ENCODE measurements at places on chromosomes 2 and 18.

DNA sequence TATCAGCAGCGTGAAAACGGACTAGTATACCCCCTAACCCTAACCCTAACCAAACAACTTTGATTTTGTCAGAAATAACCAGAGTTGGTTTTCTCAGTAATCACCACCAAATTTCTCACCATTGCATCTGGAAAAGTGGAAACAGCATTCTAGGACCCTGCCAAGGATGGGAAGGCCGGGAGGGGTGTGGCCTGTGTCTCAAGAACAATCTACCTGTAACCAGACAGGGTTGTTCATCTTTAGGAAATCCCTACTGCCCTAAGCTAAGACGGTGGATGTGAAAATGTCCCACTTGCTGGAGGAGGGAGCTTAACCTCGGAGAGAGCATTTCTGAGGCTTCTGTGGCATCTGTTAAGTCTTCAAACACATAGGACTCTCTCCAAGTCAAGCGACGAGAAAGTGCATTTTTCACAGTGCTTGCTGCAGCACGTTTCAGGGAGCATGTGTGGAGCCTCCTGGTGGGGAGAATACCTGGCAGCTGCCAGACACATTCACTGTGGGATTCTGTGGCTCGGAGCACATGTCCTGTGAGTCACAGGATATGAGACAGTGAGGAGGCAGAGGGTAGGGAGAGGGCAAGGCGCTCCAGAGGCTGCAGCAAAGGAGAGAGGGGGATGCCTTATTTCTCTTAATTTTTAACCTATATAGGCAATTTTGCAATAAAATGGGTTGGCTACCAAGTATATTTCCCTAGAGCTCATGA, 207.5 kb downstream of the SPP2 start:
- ATAC-seq, result peak; percentile 99

- ATAC-seq, result no peak
Observed at GRCh38 chr2:652881-653480, 24.2 kb downstream of the TMEM18 start.

DNA sequence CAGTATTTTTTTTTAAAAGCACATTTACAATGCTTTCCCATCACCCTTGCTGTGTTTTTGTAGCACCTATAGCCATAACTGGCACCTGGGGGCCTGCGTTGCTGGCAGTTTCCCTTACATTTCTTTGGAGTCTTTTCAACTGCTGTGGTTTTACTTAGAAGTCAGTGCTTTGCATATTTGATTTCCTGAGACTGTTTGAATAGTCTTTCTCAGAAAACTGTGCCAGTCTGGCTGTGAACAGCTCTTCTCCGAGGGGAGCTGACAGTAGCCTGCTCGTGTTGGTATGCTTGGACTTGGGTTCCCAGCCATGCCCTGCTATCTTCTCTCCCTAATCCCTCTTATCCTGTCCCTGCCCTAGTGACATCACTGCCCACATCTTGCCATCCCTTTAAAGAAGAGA, 81.5 kb downstream of the DPP4 start:
- ATAC-seq, result no peak

- no peak for ATAC-seq
Observed at GRCh38 chr2:7691961-7692656, 774.9 kb downstream of the RNF144A start.

DNA sequence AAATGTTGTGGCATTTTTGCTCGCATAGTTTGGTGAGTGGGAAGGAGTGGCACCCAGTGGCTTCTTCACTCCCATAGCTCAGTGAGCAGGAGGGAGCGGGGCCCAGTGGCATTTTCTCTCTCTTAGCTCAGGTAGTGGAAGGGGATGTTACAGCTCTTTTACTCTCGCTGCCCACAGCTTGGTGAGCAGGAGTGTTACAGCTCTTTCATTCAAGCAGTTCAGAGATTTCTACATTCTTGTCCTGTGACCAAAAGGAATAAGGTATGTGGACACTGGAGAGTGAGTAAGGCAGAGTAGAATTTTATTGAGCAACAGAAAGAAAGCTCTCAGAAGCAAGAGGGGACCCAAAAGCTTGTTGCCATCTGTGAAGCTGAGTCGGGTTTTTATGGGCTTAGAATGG, 192.4 kb downstream of the SPAG16 start:
- ATAC-seq, result no peak

GRCh38 chr2:1662606-1663180, 81.6 kb downstream of the PXDN start:
- no peak for ATAC-seq

DNA sequence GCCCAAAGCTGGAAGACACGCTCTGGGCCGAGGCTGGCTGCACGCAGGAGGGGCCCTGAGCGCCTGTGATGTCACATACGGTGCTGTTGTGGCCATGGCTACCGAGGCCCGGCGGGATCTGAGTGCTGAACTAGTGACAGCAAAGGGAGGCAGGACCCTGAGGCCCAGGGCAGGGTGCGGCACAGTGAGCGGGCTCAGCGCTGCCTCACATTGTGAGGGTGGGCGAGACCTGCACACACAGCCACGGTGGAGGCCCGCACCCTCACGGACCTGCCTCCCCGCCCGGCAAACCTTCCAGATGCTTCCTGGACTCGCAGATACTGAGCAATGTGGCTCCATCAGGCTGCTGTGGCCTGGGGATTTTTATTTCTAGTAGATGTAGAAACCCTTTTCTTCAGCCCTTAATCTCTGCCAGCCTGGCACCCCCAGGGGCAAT, 133.8 kb upstream of the CTDP1 start:
- ATAC-seq, result no peak

- ATAC-seq, result no peak
Observed at GRCh38 chr2:202193305-202193704, 45.1 kb downstream of the SUMO1 start.

- no peak for ATAC-seq
Observed at GRCh38 chr2:200042944-200043343, 87.6 kb downstream of the MAIP1 start.

- ATAC-seq, result no peak
Observed at GRCh38 chr18:22846088-22846683, 86.9 kb upstream of the RBBP8 start.

- ATAC-seq, result peak; percentile 39
Observed at GRCh38 chr18:9392726-9393125, 58.2 kb downstream of the TWSG1 start.

- no peak for ATAC-seq
Observed at GRCh38 chr18:44732599-44732998, 51.9 kb downstream of the SETBP1 start.

- no peak for ATAC-seq
Observed at GRCh38 chr18:8802017-8802672, 96.8 kb downstream of the MTCL1 start.

DNA sequence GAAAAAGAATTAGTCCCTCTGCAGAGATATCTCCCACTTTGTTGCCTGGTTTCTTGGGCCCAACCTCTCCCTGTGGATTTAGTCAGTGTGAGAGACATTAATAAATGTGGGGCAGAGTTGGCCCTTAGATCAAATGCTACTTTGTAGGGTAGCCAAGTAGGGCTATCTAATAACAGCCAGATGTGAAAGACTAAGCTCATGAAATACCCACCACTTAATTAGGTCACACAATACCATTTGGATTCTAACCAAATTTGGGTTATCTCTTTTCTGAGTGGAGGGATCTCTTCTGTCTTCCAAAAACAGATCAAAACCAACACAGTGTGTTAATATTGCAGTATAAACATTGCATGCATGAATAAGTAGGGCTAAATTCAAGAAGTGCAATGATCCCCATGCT, 626.8 kb upstream of the ZEB2 start:
- ATAC-seq, result no peak

DNA sequence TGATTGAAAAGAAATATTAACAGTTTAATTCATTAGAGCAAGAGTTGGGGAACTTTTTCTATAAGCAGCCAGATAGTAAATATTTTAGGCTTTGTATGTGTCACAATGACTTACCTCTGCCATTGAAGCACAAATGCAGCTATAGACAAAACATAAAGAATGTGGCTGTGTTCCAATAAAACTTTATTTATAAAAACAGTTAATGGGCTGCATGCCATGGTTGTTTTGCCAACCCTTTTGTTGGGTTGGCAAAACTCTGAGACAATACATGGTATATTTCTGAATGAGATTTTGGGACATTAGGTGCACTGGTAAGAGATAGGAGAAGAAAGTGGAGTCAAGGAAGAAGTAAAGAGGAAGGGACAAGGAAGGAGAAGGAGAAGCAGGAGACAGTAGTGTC, 61.8 kb upstream of the CERS6 start:
- no peak for ATAC-seq

GRCh38 chr18:68284236-68284780, 430.6 kb downstream of the TMX3 start:
- no peak for ATAC-seq

- no peak for ATAC-seq
Observed at GRCh38 chr18:32542221-32542798, 71.6 kb upstream of the GAREM1 start.

- ATAC-seq, result no peak
Observed at GRCh38 chr2:144692661-144693060, 172.7 kb upstream of the ZEB2 start.

DNA sequence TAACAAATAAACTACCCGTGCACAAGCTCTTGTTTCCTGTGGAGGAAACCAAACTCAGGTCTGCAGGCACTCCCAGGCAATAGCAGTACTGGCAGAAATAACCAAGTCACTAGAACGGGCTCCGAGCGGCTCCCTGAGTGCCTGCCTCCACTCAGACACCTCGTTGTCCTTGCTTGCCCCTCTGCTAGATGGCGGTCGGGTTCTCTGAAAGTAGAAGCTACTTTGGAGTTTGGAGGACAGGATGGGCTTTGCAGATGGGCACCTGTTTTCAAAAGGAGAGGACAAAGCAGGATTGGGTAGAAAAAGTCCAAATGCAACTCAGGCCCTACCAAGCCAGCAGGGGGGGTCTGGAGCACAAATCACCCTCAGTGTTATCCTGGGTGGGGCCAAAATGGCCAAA, 136.4 kb downstream of the LRRC30 start:
- no peak for ATAC-seq

DNA sequence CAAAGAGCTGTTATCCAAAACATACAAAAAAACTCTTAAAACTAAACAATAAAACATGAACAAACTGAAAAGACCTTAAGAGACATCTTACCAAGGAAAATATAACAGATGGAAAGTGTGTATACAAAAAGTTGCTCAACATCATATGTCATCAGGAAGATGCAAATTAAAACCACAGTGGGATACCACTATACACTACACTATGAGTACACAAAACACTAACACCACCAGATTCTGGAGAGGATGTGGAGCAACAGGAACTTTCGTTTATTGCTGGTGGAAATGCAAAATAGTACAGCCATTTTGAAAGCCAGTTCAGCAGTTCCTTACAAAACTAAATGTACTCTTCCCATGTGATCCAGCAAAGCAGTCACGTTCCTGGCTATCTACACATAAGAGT, 221.4 kb downstream of the CMPK2 start:
- no peak for ATAC-seq

GRCh38 chr2:162769066-162769465, 69.5 kb downstream of the KCNH7 start:
- ATAC-seq, result no peak

DNA sequence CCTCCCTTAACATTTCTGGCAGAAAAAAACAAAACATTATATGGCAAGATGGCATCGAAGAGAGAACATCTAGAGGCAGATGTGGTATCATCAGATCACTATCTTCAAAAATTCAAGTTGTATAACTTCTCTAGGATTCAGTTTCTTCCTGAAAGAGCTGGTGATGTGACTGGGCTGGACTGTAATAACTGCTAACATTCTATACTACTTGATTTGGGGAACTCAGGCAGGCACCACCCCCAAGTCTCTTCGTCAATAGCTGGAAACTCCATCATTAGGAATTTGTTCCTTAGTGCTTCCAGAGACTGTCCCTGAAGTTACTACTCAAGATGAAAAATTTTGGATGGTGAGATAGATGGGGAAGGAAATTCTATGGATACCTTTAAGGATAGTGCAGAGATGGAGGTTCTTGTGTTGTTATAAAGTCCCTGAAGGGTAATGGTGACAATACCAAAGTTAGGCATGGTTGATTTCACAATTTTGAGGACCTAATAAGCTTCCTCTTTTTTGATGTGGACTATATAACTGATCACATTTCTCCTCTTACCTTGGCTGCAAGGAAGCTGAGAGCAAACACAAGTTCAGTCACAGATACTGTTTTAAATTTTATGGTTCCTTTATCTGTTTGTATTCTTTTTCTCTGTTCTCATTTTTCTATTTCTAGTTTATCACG, 59.1 kb upstream of the PGAP1 start:
- no peak for ATAC-seq

DNA sequence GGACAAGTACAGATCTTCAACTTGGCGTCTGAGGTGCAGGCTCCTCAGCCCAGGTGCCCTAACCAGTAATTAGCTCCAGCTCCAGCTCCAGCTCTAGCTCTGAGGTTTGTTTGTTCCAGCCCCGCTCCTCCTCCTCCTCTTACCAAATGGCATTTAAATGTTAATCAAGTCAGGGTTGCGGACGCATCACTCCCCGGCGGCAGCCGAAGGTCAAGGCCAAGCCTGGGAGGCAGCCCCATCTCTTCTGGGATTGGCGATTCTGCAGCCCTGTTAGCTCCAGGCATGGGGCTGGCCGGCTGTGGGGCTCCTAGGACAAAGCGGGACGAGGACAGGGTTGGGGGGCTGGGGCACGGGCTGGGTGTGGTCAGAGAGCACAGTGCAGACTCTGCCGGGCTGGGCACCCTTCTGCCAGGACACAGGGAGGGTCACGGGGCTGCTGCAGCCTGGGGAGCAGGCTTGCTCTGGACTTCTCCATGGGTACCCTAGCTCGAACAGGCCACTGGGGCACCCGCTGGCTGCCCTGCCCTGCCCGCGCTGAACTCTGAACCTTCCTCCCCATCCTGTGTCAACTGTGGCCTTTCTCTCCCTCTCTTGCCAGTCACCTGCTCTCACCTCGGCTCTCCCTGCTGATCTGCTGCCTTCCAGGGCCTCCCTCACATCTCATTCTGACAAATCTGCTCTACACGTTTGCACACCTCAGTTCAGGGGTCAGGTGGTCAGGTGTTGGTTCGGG, 203.3 kb downstream of the CELF4 start:
- ATAC-seq, result no peak

- peak; percentile 79 for ATAC-seq
Observed at GRCh38 chr2:217510771-217511291, 492.0 kb downstream of the TNS1 start.

DNA sequence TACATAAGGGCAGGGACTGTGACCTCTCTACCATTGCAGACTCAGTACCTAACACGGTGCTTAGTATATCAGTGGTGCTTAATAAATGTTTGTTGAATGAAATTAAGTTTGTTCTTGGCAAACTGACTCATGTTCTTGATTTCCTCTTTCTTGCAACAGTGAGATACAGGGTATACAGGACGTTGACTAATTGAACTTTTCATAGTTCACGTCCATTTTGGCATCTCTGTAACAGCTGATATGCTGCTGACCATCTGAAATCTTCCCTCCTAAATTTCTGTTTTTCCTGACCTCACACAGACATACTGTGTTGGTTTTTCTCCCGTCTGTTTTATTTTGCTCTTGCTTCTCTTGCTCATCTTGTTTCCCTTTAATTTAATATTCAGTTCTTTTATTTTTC, 44.2 kb downstream of the LHCGR start:
- no peak for ATAC-seq

GRCh38 chr2:71067567-71068217, 756 bp upstream of the NAGK start:
- no peak for ATAC-seq

GRCh38 chr2:56729212-56729611, 545.4 kb downstream of the CCDC85A start:
- no peak for ATAC-seq

GRCh38 chr2:236338495-236339184, 74.4 kb upstream of the ASB18 start:
- ATAC-seq, result no peak

Measured in esophagus mucosa (tissue), 1 donor.